ENCODE measurements at places on chromosomes 2 and 18.

GRCh38 chr2:164287056-164287455 lies 334.2 kb downstream of the GRB14 start:
- DNase-seq, result no peak

- DNase-seq, result peak; percentile 8
Observed at GRCh38 chr2:224392545-224392944, 9.4 kb downstream of the FAM124B start.

DNA sequence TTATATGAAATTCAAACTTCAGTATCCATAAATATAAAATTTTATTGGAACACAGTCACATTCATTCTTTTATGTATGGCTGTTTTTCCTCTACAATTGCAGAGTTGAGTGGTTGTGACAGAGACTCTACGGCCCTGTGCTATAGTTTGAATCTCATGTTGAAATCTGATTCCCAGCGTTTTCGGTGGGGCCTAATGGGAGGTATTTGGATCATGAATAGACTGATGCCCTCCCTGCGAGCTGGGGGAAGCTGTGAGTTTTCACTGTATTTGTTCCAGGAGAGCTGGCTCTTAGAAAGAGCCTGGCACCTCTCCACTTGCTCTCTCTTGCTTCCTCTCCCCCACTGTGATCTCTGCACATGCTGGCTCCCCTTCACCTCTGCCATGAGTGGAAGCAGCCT lies 1.7 kb downstream of the PFN4 start:
- DNase-seq, result no peak

DNA sequence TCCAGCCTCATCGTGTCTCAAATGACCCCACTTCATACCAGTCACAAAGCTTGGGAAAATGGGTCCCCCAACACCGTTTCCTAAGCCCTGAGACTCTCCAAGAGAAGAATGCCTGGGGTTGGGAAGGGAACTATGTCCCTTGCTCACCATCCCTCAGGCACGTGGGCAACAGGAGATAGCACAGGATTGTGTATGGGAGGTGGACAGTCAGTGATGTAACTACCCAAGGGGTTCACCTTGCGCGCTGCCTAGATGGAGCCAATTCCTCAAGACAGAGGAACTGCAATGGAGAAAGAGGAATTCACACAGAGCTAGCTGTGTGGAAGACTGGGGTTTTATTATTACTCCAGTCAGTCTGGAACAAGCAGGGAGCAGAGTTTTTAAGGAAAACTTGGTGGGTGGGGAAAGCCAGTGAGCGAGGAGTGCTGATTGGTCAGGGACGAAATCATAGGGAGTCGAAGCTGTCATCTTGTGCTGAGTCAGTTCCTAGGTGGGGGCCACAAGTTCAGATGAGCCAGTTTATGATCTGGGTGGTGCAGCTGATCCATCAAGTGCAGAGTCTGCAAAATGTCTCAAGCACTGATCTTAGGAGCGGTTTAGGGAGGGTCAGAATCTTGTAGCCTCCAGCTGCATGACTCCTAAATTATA lies 13.8 kb upstream of the CXCR1 start:
- no peak for DNase-seq

DNA sequence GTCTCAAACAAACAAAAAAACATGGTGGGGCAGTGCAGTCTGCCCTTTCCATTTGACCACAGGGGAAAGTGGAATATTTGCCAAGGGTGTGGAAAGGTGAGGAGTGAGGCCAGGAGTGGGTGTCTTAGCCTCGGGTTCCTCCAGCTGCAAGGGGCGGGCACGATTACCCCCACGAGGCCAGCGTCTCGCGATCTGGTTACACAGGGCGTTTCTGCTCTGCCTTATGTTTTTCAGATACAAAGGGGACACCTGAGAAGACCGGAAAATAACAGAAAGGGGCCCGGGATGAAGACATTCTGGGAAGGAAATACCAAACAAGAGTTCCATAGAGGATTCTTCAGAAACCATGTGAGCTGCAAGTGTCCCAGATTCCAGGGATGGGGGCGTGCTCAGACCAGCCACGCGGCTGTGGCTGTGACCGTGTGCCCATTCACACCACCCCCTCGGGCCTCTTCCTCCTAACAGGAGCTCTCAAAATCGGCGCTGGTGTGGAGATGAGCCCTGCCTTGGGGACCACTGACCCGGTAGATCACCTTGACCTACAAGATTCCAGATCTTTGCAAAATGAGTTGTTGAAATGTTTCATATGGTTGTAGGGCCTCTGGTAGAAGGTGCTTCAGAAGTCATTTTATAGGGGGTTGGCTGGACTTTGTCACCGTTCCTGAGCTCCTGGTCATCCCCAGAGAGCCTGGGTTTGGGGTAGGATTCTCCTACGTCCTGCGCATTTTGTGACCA lies 34.2 kb downstream of the FAM178B start:
- DNase-seq, result no peak

DNA sequence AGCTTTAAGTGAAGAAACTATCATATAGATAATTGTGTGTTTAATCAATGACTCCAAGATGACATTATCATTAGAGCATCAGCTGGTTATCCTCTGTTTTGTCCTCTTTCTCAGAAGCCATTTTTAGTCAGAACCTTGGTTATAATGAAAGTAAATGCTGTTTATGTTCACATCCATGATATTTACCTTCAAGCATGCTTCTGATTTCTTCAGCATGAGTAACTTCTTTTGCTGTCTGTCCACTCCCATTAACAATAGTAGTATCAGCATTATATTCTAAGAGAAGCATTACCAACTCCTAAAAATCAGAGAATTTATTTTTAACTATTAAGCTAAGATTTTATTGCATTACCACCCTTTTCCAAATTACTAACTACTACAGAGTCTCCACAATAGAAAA lies 56.3 kb downstream of the OSBPL1A start:
- DNase-seq, result no peak

DNA sequence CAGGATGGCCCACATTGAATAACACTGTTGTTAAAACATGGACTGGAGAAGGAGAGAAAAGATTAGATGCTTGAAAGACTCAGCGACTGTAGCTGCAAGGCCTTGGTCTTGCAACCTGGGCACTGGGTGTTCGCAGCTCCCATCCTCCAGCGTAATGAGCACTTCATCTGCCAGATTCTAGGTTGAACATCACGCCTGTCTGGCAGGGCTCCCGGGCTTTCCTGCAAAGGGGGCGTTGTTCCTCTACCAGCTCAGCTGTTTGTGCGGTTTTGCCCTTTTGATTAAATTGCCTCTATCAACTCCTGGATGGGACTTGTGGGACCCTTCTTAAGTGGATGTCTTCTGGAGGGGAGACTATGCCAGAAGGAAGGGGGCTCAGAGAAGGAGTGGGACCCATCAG lies 215.4 kb downstream of the KLHL29 start:
- no peak for DNase-seq

DNA sequence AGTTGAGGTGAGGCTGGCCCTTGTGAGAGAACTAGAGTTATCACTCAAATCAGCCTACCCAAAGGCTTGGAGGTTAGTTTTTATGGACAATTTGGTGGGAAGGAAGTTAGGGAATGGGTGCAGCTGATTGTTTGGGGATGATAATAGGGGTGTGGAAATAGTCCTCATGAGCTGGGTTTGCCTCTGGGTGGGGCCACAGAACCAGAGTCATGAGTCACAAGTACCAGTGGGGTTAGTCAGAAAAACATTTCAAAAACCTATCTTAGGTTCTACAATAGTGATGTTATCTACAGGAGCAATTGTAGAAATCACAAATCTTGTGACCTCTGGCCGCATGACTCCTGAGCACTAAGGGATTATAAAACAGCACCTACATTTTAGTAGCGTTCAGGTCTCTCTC lies 630.1 kb upstream of the PIK3C3 start:
- DNase-seq, result no peak

DNA sequence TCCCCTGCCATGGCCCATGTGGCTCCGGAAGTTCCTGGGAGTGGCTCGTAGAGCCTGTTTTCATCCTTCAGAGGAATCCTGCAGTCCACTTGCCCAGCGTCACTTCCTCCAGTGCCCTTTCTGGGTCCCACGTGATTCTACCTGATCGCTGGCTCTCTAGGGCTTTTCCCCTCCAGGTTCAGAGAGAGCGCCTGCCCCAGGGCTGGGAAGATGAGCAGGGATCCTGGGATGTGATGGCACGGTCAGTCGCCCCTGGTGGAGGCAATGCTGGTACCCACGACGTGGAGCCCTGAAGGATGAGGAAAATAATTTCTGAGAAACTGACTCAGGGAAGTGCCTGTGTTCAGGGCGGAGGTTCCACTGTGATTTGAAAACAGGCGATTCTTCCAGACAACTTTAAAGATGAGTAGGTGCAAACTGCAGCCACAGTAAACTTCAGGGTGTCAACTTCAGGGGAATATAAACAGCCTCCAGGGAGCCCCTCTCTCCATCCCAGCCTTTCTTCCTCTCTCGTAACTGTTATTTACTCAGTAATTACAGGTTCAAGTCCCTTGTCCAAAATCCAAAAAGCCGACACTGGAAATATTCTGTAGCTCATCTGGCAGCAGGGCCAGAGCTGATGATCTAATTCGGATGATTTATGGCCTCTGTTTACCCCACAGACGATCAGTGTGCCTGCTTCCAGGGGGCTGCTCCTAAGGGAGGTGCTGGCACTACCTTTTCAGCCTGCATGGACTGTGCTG lies 105.9 kb downstream of the AGAP1 start:
- DNase-seq, result no peak

DNA sequence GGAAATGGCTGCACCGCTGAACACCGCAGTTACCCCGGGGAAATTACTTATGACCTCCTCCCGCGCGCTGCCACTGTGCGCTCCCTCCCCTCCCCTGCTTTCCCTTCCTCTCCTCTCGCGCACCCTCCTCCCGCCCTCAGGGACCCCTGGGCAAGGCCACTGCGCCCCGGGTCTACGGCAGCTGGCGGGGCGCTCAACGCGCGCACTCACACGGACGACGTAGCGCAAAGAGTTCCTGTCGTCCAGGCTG lies 7.9 kb downstream of the ALPP start:
- no peak for DNase-seq

- DNase-seq, result peak; percentile 8
Observed at GRCh38 chr2:85797921-85798320, 44.1 kb downstream of the ATOH8 start.

- DNase-seq, result no peak
Observed at GRCh38 chr2:33383855-33384598, 92.4 kb upstream of the RASGRP3 start.

GRCh38 chr2:88481691-88482336 lies 29.3 kb upstream of the FOXI3 start:
- peak; percentile 13 for DNase-seq

DNA sequence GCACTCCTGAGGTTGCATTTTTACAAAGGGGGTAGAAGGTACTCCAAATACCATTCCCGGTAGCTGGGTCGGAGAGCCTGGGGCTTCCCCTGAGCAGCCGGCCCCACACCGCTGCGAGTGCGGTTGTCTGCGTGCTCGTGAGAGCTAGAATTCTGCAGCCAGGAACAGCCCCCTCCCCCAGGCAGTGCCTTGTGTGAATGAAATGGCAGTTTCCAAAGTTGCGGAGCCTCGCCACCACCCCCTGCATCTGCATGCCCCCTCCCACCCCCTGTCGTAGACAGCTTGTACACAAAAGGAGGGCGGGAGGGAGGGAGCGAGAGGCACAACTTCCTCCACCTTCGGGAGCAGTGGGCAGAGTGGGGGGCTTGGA lies 1.1 kb downstream of the MYCN start:
- no peak for DNase-seq

- DNase-seq, result no peak
Observed at GRCh38 chr2:222033541-222033940, 265.3 kb downstream of the PAX3 start.

DNA sequence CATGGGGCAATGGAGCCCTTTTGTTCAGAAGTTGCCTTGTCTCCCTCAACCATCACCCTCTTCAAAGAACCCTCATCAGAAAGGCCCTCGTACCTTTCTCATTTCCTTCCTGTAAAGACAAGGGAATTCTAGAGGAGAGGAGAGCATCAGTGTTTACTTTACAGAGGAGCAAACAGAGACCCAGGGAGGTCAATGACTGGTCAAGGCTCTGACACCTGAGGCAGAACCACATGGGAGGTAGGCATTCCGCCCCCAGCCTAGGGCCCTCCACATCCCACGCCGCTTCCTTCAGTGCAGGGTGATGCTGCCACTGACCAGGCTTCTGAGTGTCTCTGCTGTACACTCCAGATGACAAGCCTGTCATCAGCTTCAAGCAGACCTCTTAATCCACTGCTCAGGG lies 104.7 kb downstream of the NRP2 start:
- DNase-seq, result no peak

GRCh38 chr2:96320728-96321622 lies 4.1 kb upstream of the ITPRIPL1 start:
- peak; percentile 81 for DNase-seq

GRCh38 chr2:236946871-236947270 lies 138.8 kb upstream of the COPS8 start:
- no peak for DNase-seq

DNA sequence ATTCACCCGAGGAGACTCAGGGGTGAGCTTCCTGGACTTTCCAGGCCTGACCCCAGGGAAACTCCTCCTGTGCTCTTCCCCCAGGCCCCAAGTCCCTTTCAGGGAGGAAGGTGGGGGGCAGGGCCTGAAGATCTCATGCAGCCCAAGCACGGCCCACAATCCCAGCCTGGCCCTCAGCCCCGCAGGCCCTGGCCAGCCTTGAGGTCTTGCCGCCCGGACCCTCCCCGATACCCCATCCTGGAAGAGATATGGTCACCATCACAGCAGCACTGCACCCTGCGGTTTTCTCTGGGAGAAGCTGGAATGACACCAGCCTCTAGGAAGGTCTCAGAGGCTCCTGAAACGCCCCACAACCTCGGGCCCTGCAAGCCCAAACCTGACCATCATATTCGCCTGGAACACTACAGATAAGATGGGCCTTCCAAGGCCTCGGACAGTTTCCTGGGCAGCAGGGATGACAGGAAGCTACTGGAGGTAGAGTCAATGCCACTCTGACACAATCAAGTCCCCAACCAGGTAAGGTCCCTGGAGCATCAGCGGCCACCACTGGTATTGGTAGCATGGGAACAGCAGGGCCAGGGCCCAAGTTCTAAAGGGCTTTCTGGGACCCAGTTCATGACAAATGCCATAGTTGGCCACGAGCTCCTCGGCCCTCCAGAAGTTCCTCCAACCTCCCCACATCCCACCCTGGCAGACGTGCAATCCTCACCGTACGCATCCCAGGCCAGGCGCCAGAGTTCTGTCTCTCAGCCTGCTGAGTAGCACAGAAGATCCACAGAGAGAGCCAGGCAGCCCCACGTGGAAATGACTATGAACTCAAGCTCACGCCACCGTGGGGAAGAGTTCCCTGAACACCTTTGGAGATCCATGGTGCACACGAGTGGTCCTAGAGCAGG lies 8.6 kb downstream of the SDC1 start:
- no peak for DNase-seq
